ENCODE measurements at places on chromosomes 5 and 9.

- peak; percentile 32 for DNase-seq
Measured at GRCh38 chr9:136029556-136029955, 65.5 kb downstream of the NACC2 start.

GRCh38 chr5:17340819-17341218 is 123.4 kb downstream of the BASP1 start:
- no peak for DNase-seq

GRCh38 chr9:97459326-97459725 is 42.1 kb upstream of the TMOD1 start:
- DNase-seq = no peak

GRCh38 chr9:20623021-20623747 is 885 bp upstream of the MLLT3 start:
- peak; percentile 57 for DNase-seq

GRCh38 chr5:132011622-132012343 is at the start of gene ACSL6:
TSS of gene ACSL6 (minus strand) at chr5:132011658. CDS start at chr5:132011553, 105 bp downstream.
- DNase-seq = peak; percentile 33

- DNase-seq = no peak
Measured at GRCh38 chr9:130138171-130138653, 34.0 kb upstream of the NCS1 start.

GRCh38 chr5:180136630-180137381 is 65.2 kb upstream of the RNF130 start:
- no peak for DNase-seq

- peak; percentile 69 for DNase-seq
Measured at GRCh38 chr9:69324549-69325401, at the start of gene ENTREP1. TSS of gene ENTREP1 (plus strand) at chr9:69325215. CDS start at chr9:69325310, 95 bp downstream.

All from right forelimb (tissue), 1 donor.